CD4-positive, alpha-beta T cell treated with Interleukin-15 for 4 hours (primary cell): ENCODE measurements at places on chromosomes 7 and 10.

DNA sequence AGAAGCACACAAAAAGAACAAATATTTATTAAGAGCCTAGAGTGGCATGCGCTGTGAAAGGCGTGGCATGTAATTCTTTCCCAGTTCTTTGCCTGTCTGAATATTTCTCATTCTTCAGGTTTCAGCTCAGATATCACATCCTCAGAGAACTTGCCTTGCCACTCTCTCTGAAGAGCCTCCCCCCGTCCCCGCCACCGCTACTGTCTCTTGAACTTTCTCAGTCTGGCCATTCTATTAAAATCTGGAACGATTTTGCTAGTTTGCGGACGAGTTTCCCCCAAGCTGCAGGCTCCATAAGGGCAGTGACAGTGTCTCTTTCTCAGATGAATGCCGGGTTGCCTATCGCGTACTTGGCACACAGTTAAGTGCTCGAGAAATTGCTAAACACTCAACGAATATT, 787 bp upstream of the PLEKHA1 start:
- DNase-seq = no peak

- no peak for DNase-seq
Measured at GRCh38 chr10:23643111-23643780, 204.4 kb downstream of the OTUD1 start.

GRCh38 chr10:110859973-110860376, 11.8 kb upstream of the PDCD4 start:
- no peak for DNase-seq

GRCh38 chr10:71429929-71430328, 33.2 kb downstream of the CDH23 start:
- no peak for DNase-seq

DNA sequence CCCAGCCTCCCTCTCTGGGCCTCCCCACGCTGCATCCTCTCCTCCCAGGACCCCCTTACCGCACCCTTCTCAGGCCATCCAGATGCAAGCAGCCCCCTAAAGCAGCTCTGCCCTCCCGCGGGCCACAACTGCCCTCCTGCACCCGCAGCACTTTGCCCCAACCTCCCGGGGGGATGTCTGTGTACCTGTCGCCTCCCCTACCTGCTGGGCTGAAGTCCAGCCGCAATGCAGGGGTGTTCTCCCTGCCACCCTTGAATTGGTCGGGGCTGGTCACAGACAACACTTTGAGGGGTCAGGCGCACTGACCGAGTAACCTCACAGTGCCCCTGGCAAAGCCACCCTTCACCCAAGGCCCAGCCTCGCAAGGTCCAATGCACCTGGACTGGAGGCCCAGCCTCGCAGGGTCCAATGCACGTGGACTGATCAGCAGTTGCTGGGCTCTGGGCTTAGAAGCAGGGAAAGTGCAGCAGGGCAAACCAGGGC, 8.3 kb upstream of the CALML5 start:
- DNase-seq = no peak

DNA sequence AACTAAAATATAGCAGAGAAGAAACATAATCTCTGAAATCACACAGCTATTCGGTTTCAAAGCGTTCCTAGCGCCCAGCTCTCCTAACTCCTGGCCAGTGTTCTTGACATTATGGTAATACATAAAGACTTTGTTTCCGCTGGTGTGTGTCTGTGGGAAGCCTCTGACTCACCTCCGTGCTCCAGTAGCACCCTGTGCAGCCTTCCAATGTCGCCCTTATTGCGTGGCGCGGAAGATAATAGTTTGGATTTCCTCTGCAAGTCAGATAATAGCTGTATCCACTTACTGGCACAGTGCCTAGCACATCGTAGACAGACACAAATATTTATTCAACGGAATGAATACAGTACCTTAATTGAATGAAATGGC, 570 bp downstream of the BMS1 start:
- peak; percentile 31 for DNase-seq
